Right hindlimb (tissue), 1 donor: ENCODE measurements at places on chromosomes 2 and 18.

GRCh38 chr2:232058063-232058877, 96.8 kb downstream of the DIS3L2 start:
- DNase-seq: no peak

DNA sequence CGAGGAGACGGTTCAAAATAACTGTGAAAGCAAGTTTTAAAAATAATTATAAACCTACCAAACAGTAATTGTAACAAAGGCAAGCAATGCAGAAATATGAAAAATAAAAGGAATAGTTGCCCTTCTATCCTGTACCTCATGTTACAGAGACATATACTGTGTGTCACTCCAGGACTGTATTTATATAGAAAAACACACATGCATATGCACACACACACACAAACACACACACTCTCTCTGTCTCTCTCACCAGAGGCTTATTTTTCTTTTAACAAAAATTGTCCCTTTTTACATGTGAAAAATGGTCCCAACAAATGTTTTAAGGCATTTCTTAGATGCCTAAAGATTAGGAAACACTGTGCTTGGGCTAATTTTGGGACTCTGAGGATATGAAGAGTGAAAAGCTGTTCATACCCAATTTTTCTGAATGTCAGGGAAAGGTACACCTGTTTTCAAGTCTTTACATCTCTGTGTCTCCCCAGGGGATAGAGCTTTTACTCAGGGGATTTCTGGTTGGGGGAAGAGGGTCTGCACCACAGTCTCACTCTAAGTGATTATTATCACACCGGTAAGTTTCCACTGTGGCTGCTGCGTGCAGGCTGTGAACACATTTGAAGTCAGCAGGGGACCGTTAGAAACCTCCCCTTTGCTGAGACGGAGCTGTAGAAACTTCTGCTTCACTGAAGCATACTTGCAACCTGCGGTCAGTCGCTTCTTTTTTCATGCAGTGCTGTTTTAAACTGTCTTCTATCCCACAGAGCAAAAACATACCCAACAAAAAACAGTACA, 51.4 kb upstream of the SPAG16 start:
- DNase-seq: no peak

DNA sequence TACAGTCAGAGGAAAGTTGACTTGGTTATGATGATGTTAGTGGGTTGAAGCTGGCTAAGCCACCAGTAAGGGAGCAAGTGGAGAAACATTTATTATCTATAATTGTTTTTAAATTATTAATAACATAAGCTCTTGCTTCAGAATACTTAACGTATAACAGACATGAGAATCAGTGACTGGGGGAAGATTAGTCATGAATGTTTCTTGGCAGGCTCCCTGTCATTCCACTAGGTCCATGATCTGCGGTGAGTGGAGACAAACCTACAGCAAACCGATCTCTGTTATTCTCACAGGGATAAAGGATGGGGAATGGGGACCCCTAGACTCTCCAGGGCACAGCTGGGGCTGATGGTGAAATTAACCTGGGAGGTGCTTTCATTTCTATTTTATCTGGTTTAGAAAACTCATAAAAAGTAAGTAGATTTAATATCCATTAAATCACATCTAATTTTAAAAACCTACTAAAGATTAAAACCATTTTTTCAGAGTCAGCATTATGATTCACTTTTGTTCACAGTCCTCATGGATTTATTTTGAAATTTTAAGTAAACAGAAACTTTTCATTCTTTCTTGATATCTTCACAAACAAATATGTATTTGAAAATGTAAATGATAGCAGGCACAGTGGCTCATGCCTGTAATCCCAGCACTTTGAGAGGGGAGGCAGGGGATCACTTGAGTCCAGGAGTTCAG, 420.3 kb downstream of the PTPRM start:
- no peak for DNase-seq

DNA sequence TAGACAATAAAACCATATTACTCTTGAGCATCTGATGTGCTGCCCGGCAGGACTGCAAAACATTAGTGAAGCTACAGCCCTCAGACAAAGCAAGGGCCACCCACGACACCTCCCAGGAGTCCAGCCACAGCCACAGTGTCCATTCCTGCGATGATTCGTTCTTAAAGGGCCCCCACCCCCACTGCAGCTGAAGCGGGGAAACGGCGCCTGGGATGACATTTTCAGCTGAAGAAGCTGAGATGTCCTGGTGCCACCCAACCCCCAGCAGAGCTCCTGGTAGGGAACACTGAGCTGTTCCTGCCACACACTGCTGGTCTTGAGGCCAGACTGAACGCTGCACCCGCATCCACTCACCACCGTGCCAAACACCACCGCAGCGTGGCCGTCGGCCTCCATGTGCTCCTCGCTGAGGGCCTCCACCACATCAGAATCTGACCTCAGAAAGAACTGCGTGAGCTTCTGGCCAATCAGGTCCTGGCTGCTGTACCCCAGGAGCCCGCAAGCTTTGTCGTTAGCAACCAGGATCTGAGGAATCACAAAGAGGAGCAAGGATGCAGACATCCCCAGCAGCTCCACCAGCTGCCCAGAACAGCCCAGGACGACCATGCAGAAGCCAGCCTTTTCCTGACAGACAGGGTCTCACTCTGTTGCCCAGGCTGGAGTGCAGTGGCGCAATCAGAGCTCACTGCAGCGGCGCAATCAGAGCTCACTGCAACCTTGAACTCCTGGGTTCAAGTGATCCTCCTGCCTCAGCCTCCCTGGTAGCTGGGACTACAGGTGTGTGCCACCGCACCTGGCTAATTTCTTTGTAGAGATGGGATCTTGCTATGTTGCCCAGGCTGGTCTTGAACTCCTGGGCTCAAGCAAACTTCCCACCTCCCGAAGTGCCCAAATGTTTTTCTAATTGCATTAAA, 9.5 kb downstream of the PASK start:
- DNase-seq: no peak

DNA sequence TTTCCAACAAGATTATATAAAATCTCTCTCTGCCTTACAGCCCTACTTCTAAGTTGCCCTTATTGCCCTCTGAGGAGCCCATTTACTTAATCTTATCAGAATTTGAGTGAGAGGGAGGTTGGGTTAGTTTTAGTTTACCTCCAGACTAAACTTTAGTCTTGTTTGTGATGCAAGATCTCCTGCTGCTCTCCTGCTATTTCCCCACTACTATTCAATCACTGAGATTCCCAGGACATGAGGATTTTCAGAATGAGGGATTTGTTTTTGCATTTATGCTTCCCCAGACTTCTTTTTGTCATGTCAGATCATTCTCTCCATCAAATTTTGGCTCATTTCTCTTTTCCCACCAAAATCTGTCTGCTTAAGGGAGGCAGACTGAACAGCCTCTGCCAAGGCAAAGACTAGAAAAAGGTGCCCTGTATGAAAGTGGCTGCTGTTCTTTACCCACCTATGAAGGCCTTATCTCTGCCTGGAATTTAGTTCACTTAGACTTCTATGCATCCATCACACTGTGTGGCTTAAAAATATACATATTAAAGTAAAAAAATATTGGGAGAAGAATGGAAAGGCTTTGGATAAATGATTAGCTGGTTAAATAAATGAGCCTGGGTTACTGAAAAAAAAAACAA, 401.3 kb downstream of the PID1 start:
- DNase-seq: no peak

DNA sequence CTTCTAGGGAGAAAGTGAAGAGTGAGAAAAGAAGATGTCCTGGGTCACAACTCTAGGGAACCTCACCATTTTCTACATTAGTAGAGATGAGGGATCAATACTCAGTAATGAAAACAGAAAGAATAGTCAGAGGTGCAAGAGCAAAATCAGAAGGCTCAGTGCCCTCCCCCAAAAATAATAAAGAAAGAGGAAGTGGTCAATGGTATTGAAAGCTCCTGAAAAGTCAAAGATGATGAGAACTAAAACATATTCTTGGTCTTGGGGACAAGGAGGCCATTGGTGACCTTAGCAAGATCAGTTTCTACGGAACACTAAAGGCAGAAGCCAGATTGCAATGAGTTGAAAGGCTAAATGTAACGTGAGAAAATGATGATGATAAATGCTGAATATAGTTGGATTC, 24.5 kb upstream of the MYO1B start:
- DNase-seq: no peak

DNA sequence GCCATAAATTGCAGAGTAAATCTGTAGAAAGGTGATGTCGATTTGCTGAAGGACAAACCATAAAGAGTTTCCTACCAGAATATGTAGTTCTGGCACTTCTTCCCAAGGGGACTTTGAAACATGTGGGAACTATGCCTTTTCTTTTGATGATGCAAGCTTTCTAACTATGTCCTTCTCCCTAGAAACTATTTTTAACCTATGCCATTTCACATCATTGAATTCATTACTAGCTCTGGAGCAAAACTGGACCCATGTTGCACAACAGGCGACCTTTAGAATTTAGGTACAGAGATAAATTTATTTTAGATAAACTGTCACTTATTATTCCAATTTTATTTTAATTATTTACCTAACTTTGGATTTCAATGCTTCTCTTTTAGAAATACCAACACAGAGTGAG, 186.5 kb downstream of the CCDC102B start:
- DNase-seq: no peak

DNA sequence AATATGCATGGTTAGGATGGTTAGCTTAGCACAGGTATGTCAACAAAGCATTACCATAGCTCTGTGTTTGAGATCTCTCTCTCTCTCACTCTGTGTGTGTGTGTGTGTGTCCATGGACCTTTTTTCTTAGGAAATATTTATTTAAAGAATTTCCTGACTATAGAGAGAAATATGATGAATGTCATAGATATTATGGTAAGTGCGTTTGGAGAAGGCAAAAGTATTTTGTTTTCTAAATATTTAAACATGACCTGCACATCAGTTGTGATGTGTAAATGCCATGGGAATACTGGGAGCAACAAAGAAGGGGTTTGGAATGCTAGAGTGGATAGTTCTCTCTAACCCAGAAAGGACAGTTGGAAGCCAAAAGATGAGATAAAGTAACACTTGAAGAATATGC, 3.9 kb upstream of the TMEM178A start:
- DNase-seq: no peak

DNA sequence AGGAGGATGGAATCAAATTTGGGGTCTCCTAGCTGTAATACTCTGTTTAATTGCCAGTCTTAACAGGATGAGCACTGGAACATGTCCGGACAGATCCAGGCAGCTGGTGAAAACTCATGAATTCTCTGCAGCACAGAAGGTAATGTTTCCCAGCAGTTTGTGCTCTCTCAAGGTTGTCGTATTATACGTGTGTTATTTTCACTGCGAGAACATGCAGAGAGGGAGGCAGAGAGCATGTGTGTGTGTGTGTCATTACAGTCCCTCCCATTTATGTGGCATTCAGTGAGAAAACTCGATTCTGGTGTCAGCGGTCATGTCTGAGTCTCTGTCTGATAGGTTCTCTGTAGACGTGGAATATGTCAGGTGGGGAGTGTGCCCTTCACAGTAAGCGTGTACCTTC, 150.2 kb upstream of the POU3F3 start:
- no peak for DNase-seq

GRCh38 chr18:34817636-34818035, 107.5 kb downstream of the DTNA start:
- DNase-seq: no peak

- DNase-seq: no peak
Observed at GRCh38 chr2:8098476-8099266, 583.2 kb upstream of the ID2 start.

DNA sequence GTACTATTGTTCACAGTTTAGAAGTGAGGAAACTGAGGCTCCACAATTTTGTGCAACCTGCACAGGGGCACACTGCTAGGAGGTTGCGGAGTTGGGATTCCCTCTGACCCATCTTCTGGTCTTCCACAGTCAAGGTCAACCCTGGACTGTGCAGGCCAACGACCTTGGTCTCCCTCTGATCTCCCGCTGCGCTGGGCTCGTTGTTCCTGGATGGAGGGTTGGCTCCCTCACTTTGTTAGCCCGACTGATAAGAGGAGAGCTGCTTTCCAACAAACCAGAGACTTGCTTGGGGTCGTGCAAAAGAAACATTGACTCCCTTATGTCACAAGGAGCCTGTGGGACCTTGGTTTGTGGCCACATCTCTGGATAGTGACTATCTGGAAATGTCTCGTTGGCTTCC, 187.6 kb downstream of the MYCN start:
- DNase-seq: no peak

DNA sequence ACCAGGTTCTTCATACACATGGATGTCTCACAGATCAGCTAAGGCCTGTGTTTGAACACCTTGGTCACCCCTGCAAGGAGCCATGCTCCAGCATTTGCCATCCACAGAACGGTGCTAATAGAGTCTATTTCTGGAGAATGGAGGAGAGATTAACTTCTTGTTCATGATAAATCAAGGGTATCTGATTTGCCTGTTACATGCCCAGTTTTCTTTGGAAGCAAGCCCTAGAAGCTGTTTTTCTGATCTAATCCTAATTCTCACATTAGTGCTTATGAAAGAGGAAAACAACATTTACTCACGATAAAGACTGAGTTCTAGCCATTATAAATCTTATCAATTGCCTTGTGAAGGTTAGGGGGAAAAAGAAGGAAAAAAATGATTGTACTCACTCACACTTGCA, 119.6 kb upstream of the DTNA start:
- DNase-seq: no peak

DNA sequence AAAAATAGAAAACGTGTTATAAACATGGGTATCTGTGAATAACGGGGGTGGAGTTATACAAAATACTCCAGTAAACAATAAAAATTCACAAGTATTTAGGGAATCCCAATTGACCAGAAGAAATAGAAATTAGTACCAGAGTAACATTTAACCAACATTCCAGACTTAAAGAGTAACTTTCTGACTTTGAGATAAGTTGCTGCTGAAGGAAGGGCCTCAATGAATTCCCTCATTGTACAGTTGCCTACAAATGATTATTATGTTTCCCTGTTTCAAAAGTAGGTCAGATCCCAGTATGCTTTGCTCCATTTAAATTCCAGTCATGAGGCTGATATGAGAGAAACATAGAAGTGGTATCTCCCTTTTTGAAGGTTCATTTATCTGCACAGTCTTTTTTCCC, 88.3 kb upstream of the KCNH7 start:
- no peak for DNase-seq

DNA sequence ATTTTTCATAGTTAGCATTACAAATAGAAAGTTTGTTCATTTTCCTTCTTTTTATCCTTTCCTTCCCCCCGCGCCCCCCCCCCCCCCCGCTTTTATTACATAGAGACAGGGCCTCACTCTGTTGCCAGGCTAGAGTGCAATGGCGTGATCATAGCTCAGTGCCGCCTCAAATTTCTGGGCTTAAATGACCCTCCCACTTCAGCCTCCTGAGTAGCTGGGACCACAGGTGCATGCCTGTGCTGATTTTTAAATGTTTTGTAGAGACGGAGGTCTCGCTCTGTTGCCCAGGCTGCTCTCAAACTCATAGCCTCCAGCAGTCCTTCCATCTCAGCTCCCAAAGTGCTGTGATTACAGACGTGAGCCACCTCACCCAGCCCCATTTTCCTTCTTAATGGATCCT, 91.2 kb upstream of the ALPP start:
- no peak for DNase-seq

- no peak for DNase-seq
Observed at GRCh38 chr2:168935810-168936581, 34.9 kb downstream of the G6PC2 start.

GRCh38 chr2:28378679-28379584, 13.7 kb upstream of the FOSL2 start:
- no peak for DNase-seq

GRCh38 chr2:188410504-188411235, 119.0 kb downstream of the GULP1 start:
- DNase-seq: no peak

- DNase-seq: peak; percentile 75
Observed at GRCh38 chr18:55587418-55588110, 428 bp downstream of the TCF4 start.
